ENCODE measurements at places on chromosomes 16 and 17.
A peak's percentile ranks its signal among the peaks of the same experiment; 100 is the strongest.

- DNase-seq: no peak
Observed at GRCh38 chr17:32927201-32927723, 691 bp upstream of the TMEM98 start.

GRCh38 chr17:14833201-14833785 is 431.8 kb downstream of the PMP22 start:
- DNase-seq: no peak

GRCh38 chr16:52834736-52835465 is 217.8 kb downstream of the CHD9NB start:
- DNase-seq: no peak

DNA sequence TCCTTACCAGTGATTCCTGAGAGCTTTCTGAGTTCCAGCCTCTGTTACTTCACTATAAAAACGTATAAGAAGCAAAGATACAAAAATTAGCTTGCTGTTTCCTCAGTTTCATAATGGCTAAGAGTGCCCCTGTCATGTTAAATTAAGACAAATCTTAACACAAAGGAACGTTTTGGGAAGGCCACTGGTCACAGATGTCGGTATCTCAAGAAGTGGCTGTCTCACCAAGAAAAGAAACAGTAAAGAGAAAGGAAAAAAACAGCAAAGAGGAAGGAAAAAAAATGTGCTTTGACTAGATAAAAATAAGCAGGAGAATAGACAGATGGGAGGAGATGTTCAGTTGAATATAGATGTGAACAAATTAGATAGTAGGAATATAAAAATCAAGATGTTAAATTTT is 94.8 kb upstream of the AKTIP start:
- DNase-seq: no peak

GRCh38 chr16:3611146-3611975 is at the start of gene SLX4:
SLX4 (minus strand) TSS chr16:3611606; CDS start chr16:3608964, 2,642 bp downstream.
- peak; percentile 92 for DNase-seq

DNA sequence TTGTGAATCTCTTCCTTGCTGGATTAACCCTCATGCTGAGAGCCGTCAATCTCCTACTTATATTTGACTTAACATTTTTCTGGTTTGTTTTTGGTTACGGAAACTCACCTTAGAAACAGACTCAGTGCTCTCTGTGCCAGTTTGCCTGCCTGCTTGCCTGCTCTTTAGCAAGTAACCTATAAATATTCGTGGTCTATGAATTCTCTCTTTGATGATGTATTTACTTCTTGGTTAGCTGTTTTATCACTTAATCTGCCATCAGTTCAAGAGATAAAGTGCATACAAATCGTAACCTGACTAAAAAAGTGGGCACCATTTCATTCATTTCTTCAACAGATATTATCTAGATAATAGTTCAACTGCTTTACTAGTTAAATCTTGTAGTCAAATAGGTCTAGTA is 26.7 kb downstream of the CYB5B start:
- DNase-seq: no peak

DNA sequence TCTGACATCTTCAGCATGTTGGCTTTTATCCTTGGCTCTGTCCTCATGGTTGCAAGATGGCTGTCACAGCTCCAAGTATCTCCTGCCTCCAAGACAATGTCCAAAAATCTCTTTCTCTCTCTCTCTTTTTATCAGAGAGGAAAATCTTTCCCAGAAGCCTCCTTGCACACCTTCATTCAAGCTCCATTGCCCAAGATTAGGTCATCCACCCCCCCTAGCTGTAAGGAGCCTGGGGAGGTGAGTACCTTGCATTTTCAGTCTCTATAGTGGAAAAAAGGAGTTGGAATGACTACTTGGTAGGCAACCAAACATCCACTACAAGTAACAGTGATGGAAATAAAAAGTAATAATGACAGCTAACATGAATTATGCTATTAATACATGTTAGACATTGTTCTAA is 22.0 kb upstream of the NSMCE1 start:
- no peak for DNase-seq

DNA sequence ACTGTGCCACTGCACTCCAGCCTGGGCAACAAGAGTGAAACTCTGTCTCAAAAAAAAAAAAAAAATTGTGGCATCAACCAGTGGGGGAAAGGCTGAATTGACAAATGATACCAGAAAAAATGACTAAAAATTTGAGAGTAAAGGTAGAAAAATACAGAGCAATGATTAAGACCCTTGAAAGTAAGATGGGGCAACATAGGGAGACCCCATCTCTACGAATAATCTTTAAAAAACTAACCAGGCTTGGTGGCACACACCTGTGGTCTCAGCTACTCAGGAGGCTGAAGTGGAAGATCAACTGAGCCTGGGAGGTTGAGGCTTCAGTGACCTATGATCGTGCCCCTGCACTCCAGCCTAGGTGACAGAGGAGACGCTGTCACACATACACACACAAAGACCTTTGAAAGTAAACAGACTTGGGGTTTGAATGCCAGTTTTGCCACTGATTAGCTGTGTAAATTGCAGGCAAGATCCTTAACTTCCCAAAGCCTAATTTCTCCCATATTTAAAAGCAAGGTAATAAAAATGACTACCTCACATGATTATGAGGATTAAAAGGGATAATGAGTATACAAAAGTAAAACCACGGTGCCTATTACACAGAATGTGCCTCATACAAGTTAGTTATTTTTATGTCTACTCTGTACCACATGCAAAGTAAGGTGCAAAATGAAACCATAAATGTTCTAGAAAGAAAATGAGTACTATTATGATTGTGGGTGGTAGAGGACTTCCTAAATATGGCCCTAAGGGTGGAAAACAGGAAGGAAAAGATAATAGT is 21.7 kb upstream of the PAFAH1B1 start:
- DNase-seq: no peak

- no peak for DNase-seq
Observed at GRCh38 chr17:81434072-81434471, 38.8 kb downstream of the BAHCC1 start.

GRCh38 chr16:54936979-54937670 is 6.5 kb downstream of the IRX5 start:
- no peak for DNase-seq

GRCh38 chr17:65684631-65685030 is 123.2 kb upstream of the AXIN2 start:
- DNase-seq: no peak

GRCh38 chr16:14428043-14428442 is 202.0 kb downstream of the PARN start:
- no peak for DNase-seq

- DNase-seq: no peak
Observed at GRCh38 chr17:12081720-12082119, 61.0 kb downstream of the MAP2K4 start.

DNA sequence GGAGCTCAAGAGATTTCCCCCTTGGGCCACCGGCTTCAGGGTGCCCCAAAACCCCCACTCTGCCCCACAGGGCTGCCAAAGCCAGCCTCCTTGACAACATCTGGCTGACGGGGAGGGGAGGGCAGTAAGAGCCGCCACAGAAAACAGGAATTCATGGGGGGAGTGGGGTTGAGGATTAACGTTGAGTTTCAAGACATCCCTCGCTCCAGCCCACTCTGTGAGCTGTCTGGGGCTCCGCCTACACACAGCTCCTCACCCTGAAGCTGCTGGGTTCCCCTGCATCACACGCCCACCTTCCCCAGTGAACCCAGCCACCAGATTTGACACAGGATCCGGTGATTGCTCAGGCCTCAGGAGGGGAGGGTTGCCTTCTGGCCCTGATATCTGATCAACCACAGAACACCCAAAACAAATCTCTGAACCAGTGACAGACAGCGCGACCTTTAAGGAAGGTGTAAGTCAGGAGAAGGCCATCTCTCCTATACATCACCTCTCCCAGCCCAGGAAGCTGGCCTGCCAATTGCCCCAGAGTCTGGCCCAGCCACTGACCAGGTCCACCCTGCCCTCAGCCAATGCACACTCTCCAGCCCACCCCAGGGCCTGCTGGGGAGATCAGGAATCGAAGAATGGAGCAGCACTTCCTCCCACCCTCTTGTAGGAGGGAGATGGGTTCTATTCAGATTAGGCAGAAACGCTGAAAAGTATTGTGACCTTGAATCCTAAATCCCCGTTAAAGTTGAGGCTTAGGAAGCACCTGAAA is 132.1 kb downstream of the CLEC16A start:
- no peak for DNase-seq

DNA sequence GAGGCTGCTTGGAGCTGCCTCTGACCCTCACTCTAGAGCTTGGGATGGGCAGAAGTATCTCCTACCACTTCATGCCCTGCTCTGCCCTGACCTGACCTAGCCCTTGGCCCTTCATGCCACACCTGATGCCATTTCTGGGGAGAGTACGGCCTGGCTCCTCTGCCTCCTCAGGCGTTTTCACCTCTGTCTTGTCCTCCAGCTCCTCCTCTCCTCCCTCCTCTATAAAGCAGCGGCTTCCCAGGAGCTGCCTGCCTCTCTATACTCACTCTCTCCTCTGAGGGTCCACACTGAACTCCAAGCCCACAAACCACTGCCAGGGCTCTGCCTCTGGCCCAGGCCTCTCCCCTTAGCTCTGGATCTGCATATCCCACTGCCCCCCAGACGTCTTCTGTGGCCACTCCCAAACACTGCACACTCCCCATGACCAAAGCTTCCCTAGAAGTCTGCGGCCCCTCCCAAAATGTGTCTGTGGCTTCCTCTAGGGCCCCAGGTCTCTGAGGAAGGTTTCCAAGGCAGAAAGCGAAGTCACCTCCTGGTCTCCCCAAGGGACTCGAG is 52.6 kb downstream of the PITPNM3 start:
- DNase-seq: no peak

DNA sequence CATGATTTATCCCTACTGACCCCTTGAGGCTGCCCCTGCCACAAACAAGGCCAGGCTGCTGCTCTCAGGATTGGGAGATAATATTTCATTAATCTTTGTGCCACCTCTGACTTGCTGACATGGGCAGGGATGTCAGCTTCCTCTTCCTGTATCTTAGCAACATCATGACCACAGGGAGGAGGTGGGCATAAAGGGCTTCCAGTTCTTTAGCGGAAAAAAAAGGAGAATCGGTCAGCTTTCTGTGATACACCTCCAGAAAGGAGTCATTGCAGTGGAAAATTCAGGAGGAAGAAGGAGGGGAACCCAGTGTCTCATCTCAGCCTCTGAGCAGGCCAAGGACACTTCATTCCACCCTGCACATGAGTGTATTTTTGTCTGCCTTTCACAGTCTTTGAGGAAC is 206.8 kb upstream of the SDK2 start:
- DNase-seq: no peak

- DNase-seq: no peak
Observed at GRCh38 chr16:84354306-84354705, 14.0 kb upstream of the ATP2C2 start.

- no peak for DNase-seq
Observed at GRCh38 chr16:69890114-69890891, 60.8 kb upstream of the CLEC18A start.

- DNase-seq: no peak
Observed at GRCh38 chr17:2044263-2044894, 2.6 kb downstream of the OVCA2 start.

DNA sequence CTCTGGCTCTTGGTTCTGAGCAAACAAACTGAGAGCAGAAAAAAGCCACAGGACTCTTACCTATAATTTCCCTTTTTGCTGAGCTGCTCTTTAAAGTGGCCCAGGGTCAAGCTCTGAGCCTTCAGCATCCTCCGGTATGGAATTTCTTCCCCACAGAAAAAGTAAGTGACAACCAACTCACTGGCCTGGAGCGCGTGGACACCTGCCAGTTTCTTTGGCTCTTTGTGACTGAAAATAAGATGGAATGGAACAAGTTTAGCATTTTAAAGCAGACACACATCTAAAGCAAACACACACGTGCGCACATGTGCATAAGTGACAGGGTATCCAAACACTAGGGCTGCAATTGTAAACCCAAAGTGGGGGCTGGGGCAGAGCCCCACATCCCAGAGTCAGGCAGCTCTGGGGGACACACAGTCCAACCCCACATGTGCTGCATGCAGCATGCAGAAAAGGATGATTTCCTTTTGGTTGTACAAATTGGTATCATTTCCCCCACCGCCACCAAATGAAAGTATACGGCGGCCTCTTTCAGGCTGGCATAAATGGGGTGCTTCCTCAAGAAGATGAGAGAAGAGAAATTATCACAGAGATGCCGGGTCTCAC is 27.5 kb downstream of the AXIN2 start:
- DNase-seq: no peak
